ENCODE measurements at places on chromosomes 7 and 10.
A peak's percentile ranks its signal among the peaks of the same experiment; 100 is the strongest.

GRCh38 chr7:2465928-2466327 lies 10.3 kb downstream of the GRIFIN start:
- no peak for DNase-seq

GRCh38 chr10:33331379-33331694 lies 3.1 kb downstream of the NRP1 start:
- no peak for DNase-seq

- DNase-seq, result no peak
Observed at GRCh38 chr10:230758-231157, 95.5 kb downstream of the ZMYND11 start.

- DNase-seq, result no peak
Observed at GRCh38 chr10:30158325-30158960, 99.1 kb upstream of the JCAD start.

DNA sequence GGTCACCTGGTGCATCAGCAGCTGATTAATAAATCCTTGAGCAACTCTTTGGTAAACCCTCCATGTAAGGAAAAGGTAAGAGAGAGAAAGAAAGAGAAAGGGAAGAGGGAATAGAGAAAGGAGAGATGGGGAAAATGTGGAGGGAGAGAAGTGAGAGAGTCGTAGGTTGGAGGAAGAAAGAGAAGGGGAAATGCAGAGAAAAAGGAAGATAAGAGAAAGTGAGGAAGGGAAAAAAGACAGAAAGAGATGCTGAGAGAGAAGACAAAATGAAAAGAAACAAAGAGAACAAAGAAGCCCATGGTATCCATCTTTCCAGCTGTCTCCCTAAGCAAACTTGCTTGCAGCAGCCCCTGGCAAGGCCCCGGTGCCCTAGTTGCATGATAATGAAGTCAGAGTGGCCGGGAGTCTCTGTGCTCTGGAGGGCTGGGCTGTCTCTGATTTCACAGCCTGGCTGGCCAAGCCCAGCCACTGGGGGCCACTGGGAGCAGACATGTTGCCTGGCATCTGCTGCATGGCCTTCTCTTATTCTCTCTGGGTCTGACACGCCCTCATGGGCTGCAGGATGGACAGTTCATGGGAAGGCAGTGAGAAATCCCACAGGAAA lies 48.4 kb downstream of the PRR15 start:
- DNase-seq, result no peak

- no peak for DNase-seq
Observed at GRCh38 chr10:86229376-86229775, 137.2 kb downstream of the GRID1 start.

DNA sequence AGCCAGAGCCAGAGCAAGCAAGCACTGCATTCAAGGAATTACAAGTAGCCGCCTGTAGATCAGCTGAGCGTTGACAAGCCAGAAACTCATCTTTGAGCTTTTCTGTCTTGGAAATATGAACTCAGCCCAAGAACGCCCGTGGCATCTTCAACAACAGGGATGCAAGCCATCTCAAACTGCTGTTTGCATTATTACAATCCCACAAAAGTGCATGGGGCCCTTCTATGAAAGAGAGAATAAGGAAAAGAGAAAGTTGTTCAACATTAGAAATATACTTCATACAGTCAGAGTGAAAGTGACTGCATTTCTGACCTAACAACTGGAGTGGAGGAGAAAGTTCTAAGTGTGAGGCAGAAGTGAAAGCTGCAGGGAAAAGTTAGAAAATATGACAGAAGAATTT lies 6.5 kb downstream of the SGCE start:
- no peak for DNase-seq

DNA sequence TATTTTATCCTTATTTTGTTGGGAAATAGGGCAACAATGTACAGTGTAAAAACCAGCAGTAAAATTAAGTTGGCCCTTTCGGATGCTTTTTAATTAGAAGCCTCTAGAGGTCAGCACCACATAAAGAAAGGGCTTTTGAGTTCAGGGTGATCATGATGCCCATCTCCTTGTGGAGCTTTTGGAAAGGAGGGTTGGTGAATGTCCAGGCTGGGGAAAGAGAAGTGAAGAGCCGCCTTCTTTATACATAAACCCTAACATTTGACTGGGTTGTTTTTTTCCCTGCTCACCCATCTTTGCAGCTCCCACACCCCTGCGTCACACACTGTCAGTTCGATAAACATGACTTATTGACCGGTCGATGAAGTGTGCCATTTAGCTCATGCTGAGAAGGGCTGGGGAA lies 29.8 kb downstream of the MTURN start:
- DNase-seq, result no peak

DNA sequence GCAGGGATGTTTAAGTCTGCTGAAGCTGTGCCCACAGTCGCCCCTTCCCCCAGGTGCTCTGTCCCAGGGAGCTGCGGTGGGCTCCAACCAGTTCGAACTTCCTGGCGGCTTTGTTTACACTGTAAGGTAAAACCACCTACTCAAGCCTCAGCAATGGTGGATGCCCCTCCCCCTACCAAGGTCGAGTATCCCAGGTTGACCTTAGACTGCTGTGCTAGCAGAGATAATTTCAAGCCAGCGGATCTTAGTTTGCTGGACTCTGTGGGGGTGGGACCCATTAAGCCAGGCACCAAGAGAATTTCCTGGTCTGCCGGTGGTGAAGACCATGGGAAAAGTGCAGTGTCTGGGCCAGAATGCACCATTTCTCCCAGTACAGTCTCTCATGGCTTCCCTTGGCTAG lies 56.0 kb downstream of the CCDC7 start:
- DNase-seq, result no peak

GRCh38 chr10:119030421-119031250 lies 1.1 kb downstream of the NANOS1 start:
- no peak for DNase-seq

- DNase-seq, result no peak
Observed at GRCh38 chr7:101731502-101732084, 85.8 kb upstream of the CUX1 start.

- DNase-seq, result no peak
Observed at GRCh38 chr10:110739811-110740271, 95.7 kb downstream of the RBM20 start.

DNA sequence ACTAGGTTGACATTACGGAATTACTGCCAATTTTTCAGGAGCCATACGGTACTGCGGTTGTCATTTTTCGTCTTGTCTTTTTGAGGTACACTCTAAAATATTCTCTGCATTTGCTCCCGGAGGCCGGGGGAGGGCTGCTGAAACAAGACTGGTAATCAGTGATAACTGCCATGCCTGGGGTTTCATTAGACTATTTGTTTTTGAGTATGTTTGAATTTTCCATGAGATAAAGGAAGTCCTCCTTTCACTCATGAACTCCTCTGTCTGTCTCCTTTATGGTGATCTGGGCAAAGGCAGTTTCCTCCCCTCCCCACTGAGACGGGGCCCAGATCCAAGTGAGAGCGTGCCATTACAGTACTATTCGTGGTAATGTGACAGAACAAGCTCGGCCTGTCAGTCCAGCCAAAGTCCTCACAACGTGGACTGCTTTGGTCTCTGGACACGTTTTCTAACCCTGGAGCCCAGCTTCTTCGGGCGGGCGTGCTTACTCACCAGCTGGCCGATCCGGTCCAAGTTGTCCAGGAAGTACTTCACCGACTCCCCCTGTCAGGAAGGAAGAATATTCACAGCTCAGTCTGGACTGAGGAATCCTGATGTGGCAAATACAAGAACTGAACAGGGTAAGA lies 45.1 kb downstream of the AMZ1 start:
- peak; percentile 54 for DNase-seq

DNA sequence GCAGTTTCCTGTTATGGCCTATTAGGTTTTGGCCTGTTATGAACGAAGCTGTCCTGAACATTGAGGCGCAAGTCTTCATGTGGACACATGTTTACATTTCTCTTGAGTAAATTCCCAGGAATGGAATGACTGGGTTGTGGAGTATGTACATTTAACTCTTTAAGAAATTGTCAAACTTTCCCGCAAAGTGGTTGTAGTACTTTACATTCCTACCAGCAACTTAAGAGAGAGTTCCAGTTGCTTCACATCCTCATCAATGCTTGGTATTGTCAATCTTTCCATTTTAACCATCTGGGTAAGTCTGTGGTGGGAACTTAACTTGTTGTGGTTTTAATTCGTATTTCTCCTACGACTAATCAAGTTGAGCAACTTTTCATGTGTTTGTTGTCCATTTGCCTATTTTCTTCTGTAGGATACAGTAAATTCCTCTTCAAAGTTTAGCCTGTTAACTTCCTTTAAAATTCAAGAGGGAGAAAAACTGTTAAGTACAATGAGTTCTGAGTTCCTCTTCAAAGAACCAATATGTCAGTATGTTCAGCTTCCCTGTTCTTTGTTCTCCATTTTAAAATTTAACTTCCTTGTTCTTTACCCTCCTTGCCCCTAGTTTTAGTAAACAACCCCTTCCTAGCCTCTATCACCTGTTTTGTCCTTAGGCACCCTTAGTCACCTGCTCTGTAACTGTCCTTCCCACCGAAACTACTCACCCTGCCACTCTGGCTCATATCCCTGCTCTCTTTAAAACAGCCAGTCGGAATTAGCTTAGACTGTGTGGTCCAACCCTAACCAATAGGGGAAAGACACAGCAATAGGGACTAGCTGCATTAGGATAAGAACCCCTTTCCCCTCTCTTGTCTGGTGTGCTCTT lies 74.0 kb downstream of the FAM241B start:
- DNase-seq, result peak; percentile 94

GRCh38 chr7:157357129-157358040 lies 20.6 kb downstream of the DNAJB6 start:
- DNase-seq, result no peak

- no peak for DNase-seq
Observed at GRCh38 chr7:106345421-106346166, 60.8 kb upstream of the NAMPT start.

DNA sequence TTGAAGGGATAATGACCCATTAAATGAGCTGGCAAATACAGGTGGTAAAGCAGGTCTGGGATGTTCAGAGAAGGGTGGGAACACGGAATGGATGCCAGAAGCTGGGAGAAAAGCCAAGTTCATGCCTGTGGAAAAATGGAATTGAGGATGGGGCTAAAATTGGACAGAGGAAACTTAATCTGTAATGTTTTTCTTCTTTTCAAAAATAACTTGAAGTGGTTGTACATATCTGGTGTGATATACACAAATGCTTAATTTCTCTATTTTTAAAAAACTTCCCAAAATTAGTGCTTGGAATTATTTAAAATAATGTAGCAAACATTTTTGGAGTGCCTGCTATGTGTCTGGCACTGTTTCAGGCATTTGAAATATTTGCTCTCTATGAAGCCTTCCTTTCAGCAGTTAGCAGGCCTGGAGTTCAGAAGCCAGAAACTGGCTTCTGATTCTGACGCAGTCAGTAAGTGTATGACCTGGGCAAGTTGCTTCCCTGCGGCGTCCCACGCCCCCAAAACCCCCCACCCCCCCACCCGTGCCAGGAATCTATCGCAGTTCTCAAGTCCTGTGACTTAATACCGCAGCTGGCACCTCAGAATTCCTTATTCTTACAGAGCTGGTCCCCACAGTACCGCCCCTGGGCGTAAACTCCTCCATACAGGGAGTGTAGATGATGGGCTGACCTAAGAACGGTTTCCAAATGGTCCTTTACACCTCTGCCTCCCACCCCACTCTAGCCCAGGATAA lies 828 bp upstream of the MALSU1 start:
- DNase-seq, result no peak

- no peak for DNase-seq
Observed at GRCh38 chr7:137661634-137662033, 185.1 kb downstream of the DGKI start.

GRCh38 chr7:157116762-157117161 lies 22.0 kb upstream of the UBE3C start:
- DNase-seq, result no peak

GRCh38 chr10:63005246-63005645 lies 127.9 kb upstream of the NRBF2 start:
- DNase-seq, result peak; percentile 43

DNA sequence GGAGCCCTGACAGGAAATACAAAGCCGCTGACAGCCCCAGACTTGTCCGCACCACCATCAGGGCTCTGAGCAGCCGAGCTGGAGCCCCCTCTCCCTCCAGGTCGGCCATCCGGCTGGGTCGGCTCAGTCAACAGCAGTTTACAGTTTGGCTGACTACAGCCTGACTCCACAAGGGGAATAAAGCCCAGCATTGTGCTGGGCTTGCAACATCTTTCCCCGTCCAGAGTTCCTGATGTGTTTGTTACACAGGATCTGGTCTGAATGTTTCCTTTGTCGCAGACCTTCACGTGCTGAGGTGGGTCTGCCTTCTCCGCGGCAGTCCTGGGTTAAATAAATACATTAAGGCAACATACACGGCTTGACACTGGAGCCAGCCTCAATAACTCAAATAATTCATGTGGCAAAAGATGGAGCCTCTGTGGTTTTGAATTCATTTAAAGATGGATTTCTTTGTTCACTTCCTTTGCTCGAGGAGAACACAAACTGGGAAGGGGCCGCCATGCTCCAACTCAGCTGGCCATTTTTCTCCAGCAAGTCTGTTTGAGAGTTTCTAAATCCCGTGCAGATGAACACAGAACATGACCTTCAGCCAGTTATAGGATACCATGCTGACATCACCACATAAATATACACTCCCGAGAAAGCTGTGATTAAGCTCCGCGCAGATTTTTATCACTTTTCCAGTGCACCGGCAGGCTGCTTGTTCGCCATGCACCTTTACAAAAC lies 192.1 kb downstream of the WDR11 start:
- no peak for DNase-seq

- DNase-seq, result no peak
Observed at GRCh38 chr7:143384661-143385631, 3.8 kb downstream of the ZYX start.

DNA sequence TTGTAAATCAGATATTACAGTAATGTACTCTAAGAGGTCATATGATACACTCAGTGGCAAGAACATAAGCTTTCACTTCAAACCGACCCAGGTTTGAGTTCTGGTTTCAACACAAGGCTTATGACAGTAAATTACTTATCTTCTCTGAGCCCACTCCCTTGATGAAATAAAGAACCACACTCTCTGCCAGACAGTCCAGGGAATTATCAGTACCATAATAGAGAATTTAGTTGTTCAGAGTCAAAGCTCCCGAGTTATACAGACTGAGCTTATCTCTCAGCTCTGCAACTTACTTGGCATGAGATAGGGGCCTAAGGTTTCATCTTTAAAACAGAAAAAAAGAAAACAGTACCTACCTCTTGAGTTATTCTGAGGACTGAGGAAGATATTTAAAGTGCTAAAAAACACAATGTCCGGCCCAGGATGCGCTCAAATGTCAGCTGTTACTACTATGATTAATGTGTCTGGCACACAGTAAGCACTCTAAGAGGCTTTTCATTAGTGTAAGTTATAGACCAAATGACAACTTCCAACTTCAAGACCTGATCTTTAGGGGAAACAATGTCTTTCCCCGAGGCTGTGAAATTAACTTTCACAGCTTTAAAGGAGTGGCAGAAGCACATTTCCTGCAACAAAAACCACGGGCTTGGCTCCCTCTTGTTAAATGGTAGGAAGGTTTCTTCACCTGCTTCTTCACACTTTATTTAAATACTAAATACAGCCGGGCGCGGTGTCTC lies 38.1 kb downstream of the UBE2H start:
- DNase-seq, result no peak

- no peak for DNase-seq
Observed at GRCh38 chr7:116249969-116250553, 39.7 kb downstream of the TES start.

DNA sequence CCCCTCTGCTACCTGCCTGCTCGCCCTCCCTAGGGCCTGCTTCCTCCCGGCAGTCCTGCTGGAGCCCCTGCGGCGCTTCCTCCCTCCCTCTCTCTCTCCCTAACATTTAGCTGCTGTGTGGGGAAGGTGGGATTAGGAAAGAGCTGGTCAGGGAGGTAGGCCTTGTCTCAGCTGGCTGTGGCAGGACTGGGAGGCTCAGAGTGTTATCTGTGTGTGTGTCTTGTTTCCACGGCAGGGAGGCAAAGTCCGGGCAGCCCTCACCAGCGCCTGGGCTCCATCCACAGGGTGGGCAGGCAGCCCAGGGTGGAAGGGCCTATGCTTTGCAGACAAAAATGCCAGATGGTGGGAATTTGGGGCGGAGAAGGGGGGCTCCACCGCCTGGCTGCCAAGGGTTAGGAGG lies 105.7 kb downstream of the RPS24 start:
- DNase-seq, result no peak

Data from epithelial cell of prostate (primary cell).